Stimulated activated CD8-positive, alpha-beta memory T cell treated with anti-CD3 and anti-CD28 coated beads, Interleukin-7, amount 100 ng/mL, for 1 hour (primary cell): ENCODE measurements at places on chromosomes 5 and 9.

GRCh38 chr5:175900157-175900556, 28.8 kb downstream of the CPLX2 start:
- DNase-seq = no peak

- DNase-seq = peak; percentile 8
Observed at GRCh38 chr9:99140685-99141314, 35.9 kb downstream of the TGFBR1 start.

DNA sequence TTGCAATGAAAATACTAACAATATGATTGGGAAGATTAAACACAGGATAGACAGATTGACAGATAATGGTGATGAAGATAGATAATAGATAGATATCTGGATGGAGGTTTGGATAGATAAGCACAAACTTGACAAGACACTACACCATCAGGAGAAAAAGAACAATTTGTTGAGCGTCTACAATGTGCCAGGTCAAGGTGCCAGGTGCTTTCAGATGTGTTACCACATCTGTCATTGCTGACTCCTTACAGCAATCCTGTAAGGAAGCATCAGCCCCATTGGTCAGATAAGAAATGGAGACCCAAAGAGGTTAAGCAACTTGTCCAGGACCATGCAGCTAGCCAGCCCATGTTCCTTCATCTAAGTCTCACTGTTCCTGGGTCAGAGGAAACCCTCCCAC, 1.6 kb upstream of the GABRP start:
- no peak for DNase-seq

- no peak for DNase-seq
Observed at GRCh38 chr5:124905256-124906130, 159.1 kb upstream of the ZNF608 start.

DNA sequence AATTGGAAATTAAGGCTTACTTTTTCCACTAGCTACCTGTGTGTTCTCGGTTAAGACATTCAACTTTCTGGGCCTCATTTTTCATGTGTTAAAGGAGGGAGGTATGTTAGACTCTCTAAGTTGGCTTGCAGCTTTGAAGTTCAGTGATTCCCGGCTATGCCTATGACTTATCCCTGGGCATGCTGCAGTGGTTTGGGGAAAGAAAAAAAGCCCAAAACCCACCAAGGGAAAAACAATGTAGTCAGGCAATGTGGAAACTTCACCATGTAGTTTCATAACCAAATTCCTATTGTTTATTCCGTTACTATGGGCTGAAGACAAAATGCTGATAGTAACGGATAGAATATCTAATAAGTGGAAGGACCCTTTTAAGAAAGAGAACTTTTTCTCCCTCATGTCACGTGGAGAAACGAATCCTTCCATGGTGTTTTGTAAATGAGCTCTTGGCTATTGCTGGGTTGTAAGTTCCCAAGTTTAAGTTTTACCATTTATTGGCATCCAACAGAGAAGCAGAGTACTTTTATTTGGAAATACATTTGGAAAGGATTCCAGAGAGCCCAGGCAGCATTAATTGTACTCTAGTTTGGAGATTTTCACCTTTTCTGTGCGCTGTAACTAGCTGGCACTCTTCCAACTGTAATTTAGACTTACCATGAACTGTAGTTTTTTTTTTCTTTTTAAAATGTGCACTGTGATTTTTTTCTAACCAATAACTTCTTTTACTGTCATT, 84.9 kb upstream of the MPDZ start:
- no peak for DNase-seq

DNA sequence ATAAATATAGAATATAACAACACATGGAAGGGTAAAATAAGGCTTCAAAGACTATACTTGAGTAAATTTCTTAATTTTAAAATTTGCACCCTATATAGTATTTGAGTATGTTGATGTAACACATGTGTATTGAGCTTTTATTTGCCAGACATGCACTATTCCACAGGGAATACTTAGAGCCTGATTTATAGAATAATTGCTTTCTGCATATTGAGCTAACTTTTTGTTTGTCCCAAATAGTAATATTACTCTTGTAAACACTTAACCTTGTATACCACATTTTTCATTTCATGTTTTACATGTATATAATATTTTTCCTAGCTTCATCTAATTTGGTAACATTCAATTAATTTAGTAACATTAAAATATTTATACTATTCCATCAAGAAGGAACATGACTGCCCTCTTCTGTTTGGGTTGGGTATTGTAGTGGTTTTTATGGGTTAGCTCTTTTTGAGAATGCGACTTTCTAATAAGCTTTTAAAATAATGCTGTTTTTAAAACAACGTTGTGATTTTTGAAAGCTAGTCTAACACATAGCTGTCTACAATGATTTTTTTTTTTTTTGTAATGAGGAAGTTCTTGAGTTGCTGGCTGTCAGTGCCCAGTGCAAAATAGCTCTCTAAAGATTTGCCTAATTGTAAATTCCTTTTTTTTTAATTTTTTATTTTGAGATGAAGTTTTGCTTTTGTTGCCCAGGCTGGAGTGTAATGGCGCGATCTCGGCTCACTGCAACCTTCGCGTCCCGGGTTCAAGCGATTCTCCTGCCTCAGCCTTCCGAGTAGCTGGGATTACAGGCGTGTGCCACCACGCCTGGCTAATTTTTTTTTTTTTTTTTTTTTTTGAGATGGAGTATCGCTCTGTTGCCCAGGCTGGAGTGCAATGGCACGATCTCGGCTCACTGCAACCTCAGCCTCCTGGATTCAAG, 4.8 kb downstream of the SUB1 start:
- DNase-seq = no peak

GRCh38 chr5:82674671-82675070, 396.5 kb upstream of the RPS23 start:
- no peak for DNase-seq

DNA sequence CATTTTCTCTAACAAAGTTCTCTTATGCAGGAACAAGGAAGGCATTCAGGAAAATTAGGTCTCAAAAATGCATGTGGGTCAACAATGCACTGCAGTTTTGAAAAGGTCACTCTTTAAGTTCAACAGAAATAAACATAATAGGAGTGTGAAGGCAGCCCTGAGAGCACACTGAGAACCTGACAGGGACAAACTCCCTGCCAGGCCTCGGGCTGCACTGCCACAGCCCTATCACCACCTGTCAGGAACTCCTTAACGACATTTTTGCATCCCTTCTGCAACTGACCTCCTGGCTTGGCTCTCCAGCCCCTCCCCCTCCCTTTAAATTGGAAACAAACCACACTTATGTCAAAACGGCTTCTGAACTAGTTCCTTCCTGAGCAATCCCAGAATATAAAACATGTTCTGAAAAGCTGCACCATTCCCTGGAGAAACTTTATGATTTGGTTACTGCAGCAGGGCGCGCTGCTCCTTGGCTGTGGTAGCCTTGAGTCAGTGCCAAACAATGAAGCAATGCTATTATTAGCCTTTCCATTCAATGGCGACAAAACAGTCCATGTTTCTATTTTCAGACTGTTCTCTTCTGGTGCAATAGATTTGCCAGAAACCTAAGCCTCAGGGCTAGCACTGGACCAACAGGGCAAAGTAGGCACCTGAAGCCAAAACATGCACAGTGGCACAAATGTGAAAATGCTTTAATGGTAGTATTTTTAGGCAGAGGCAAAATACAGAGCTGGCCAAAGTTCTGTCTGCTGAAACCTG, 160.1 kb upstream of the ZNF608 start:
- no peak for DNase-seq

DNA sequence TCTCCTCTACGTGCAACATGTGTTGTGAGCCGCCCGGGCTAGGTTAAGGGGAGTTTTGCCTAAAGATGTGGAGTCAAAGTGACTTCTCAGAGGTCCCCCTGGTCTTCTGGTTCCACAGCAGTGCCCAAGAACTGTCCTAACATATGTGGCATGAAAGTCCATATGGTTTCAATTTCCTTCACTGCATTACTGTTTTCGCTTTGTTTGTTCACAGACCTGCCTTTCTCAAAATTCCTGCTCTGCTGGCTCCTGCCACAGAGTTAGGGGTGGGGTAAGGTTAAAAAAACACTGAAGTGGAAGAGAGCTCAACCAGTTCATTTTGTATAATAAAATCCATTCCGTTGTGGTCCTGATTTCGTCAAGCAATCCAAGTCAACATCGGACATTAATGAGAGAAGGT, 289.4 kb downstream of the DMAC1 start:
- no peak for DNase-seq

- no peak for DNase-seq
Observed at GRCh38 chr9:76528642-76529190, 69.7 kb downstream of the GCNT1 start.

DNA sequence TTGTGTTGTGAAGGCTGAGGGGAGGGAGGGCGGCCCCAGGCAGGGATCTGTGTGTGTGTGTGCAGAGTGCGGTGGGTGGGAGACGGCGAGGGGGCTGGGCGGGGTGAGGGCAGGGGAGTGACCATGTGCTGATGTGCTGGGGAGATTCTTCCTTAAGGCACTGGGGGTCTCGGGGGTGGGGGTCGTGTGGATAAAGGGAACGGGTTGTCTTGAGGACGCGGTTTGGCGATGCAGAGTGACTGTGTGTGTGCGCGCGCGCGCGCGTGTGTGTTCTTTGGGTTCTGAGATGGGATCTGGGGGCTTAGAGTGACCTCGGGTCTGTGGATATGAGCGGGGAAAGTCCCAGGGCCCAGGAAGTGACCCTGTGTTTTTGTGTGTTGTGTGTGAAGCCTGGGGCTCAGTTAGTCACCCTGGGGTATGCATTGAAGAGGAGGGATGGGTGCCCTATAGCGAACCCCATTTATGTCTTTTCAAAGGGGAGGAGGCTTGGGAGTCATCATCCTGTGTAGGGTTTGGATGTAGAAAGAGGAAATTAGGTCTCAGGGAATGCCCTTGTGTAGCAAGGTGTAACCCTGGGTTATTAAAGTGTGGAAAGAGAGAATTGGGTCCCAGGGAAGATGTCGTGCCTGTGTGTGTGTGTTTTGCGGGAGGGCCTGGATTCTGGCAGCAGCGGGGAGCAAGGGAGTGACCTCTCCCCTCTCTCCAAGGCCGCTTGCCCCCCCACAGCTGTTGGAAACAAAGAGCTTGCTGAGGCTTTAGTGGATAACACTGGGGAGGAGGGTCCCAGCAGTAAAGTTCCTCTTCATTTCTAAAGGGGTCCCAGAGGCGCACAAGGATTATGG, 1.4 kb downstream of the TMEFF1 start:
- DNase-seq = no peak

- DNase-seq = no peak
Observed at GRCh38 chr5:94901191-94901979, 282.9 kb downstream of the SLF1 start.

- DNase-seq = peak; percentile 18
Observed at GRCh38 chr9:129068990-129069861, 11.7 kb upstream of the DOLPP1 start.

DNA sequence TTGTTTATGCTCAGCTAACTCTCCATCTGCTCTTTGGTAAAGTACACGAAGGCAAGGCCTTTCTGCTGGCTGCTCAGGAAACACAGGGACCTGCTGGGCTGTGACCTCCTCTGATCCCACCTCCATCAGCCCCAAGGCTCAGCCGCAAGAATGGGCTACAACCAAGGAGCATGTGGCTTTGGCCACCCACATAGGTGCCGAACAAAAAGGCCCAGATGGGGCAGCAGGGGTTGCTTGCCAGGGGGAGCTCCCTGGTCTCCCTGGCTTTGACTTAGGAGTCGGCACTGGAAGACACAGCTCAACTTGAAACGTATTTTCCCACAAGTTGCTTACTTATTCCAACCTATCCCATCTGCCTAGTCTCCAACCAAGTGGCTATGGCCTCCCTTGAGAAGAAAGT, 461.1 kb downstream of the ICE1 start:
- DNase-seq = no peak

DNA sequence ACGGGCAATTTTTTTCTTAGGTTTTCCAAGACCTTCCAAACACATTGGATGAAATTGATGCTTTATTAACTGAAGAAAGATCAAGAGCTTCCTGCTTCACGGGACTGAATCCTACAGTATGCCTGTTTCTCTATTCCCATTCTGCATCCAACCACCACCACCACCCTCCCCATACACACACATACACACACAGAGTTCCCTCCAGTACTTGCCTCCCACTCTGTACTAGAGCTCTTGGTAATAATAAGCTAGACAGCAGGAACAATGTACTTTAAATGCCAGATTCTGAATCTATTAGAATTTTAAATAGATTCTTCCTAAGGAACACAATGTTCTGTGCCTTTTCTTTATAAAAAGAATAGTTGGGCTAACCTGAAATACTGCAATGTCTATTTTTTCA, 67.4 kb downstream of the KLF9 start:
- DNase-seq = no peak

DNA sequence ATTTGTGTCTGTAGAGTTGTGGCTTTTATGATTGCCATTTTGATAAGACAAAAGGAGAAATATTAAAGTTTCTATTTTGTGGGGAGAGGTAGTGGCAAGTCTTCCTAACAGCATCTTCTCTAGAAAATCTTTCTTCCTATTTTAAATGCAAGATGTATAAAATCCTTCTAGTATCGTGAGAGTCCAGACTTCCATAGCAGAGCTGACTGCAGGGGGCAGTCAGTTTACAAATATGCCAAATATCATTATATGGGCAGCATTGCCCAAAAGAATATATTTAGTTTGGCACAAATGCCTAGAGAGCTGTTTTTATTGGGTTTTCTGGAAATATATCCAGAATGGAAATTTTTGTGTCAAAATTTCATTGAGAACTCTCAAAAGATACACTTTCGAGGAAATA, 82.1 kb upstream of the ALDH1A1 start:
- DNase-seq = no peak

- DNase-seq = no peak
Observed at GRCh38 chr9:131235480-131235851, 40.8 kb downstream of the FAM78A start.

- DNase-seq = no peak
Observed at GRCh38 chr5:163635631-163636030, 130.2 kb downstream of the MAT2B start.

- no peak for DNase-seq
Observed at GRCh38 chr5:66987949-66988838, 208.4 kb downstream of the CD180 start.

DNA sequence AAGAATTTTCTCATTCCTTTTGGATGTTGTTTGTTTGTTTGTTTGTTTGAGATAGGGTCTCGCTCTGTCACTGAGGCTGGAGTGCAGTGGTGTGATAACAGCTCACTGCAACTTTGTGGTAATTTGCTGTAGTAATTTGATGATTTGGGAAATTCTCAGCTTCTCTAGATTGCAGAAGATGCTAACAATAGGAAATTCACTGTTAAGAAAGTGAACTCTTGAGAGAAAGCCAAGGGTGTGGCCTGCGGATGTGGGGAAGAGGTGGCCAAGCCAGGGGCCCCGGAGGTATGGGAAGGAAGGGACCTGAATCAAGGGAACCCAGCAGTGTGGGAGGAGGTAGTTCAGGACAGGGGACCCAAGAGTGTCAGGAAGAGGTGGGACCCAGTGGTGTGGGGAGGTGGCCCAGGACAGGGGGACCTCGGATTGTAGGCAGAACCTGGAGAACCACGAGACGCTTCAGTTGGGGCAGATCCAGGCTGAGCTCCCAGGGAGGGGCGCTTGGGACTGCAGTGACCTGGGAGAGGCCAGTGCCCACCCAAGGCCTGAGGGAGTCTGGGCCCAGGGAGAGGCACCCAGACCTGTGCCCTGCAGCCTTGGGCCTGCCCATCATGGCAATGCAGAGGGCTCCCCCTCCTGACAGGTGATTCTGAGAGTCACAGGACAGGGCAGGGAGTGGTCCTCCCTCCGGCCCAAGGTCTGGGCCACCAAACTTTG, 5.6 kb upstream of the LCN2 start:
- no peak for DNase-seq

- DNase-seq = no peak
Observed at GRCh38 chr9:71703172-71703872, 65.0 kb downstream of the CEMIP2 start.

GRCh38 chr5:148805326-148806290, 20.8 kb upstream of the ADRB2 start:
- no peak for DNase-seq

GRCh38 chr5:172883066-172883465, 49.0 kb downstream of the ERGIC1 start:
- no peak for DNase-seq
